ENCODE measurements at places on chromosomes 6 and 20.
A peak's percentile ranks its signal among the peaks of the same experiment; 100 is the strongest.

DNA sequence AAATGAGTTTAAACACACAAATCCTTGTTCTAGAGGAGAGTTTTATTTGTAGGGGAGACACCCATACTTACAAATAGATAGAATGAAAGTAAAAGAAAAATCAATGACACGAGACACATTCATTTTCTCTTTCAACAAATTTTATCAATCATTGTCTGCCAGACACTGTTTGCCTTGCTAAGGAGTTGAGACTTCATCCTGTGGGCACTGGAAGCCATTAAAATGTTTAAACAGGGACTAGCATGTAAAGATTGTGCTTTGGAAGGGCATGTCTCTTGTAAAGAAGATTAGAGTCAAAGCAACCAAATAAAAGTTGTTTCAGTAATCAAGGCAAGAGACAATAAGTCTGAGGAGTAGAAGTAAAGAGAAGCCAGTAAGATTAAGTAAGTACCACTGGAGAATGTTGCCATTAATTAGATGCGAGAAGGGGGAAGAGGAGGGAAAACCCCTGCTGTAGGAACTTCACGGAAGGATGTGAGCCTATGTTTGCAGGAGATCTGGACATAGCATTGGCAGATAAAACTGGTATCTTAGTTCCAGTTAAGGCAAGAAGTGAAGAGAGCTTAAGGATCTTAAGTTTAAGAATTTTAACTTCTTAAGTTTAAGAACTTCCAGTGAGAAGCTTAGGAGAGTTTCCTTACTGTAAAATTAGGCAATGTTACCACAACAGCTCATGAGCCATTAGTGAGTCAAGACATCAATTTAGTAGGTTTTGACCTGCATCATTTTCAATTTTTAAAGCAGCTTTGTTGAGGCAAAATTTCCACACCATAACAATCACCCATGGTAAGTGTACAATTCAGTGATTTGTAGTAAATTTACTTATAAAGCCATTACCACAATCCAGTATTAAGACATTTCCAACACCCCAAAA is 117.0 kb upstream of the UST start:
- DNase-seq, result no peak

- DNase-seq, result no peak
Observed at GRCh38 chr20:45294659-45295058, 12.0 kb upstream of the RBPJL start.

- no peak for DNase-seq
Observed at GRCh38 chr6:24490948-24491347, 1.6 kb upstream of the GPLD1 start.

GRCh38 chr6:55726144-55726543 is 147.2 kb upstream of the HMGCLL1 start:
- DNase-seq, result no peak

DNA sequence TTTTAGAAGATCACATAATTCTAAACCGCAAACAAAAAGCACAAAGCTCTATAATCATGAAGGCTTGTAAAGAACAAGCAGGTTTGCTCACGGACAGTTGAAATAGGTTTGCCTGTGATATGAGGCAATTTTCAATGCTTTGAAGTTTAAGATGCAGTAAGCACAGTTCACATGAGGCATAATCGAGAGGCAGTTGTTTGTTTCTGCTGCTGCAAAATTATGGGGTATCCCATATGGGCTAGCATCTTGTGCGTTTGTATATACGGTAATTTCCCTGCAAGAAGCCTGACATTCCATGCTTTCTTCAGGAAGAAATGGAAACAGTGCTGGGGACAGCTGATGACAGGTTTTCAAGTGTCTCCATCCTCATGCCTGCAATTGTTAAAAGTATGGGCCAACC is 94.6 kb upstream of the MC3R start:
- DNase-seq, result no peak

GRCh38 chr6:158337332-158337731 is 25.1 kb downstream of the TULP4 start:
- no peak for DNase-seq

DNA sequence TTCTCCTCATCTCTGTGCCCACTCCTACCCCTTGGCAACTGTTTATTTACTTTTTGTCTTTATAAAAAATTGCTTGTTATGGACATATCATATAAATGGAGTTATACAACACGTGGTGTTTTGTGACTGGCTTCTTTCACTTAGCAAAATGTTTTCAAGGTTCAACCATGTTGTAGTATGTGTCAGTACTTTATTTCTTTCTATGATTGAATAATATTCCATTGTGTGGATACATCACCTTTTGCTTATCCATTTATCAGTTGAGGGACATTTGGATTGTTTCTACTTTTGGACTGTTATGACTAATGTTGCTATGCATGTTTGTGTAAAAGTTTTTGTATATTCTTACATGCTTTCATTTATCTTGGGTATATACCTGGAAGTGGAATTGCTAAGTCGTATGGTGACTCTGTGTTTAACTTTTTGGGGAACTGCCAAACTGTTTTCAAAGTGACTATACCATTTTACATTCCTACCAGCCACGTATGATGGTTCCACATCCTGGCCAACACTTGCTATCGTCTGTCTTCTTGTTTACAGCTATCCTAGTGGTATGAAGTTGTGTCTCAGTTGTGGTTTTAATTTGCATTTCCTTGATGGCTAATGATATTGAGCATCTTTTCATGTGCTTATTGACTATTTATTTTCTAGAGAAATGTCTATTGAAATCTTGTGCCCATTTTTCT is 84.4 kb downstream of the SLX4IP start:
- DNase-seq, result no peak

GRCh38 chr6:44775121-44775520 is 387.6 kb downstream of the CDC5L start:
- no peak for DNase-seq

DNA sequence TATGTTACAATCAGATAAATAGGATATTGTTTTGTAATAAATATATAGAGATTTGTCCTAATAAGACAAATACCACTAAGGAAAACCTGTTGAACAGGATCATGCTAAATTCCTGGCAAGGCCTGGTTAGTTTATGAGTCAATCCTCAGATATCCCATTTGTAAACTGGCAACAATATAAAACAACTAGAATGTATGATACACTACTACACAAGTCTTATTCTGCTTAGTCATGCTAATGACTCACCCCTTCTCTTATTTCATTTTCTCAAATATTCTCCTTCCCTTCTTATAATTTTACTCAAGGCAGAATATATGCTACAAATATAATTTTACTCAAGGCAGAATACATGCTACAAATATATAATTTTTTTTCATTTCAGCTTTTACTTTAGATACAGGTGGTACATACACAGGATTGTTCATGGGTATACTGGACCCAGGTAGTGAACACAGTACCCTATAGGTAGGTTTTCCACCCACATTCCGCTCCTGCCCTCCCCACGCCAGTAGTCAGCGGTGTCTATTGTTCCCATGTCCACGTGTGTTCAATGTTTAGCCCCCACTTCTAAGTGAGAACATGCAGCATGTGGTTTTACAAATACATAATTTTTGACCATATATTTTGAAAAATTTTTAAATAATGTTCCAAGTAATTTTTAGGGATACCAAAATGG is 6.3 kb downstream of the OSER1 start:
- DNase-seq, result no peak

DNA sequence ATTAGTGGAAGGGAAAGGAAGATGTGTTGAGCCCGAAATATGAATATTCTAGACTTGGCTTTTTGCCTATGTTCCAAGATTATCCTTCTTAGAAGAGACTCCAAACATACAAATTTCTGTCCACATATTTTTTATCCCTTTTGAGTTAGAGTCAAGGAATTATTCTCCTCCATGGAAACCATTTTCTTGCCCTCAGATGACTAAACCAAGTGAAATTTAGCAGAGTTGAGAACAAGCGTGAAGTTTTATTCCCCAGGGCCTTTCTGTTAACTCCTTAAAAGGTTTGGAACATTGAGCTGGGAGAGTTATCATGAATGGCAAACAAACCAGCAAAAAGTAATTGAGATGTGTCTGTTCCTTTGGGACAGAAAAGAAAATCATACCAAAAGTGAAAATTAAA is 286.1 kb upstream of the PLCB4 start:
- DNase-seq, result no peak

- DNase-seq, result peak; percentile 27
Observed at GRCh38 chr6:46269447-46270229, 98.9 kb upstream of the ENPP5 start.

DNA sequence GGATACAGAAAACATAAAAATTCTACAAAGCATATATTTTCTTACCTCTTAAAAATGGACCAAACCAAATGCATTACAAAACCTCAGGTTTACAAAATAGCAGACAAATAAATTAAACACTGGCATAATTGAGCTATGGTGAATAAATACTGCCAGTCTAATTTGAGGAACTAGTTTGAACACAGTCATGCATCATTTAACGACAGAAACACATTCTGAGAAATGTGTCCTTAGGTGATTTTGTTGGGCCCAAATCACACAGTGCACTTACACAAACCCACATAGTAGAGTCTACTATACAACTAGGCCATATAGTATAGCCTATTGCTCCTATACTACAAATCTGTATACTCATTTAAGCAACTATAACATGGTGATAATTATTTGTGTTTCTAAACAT is 215.6 kb downstream of the FOXC1 start:
- DNase-seq, result no peak

DNA sequence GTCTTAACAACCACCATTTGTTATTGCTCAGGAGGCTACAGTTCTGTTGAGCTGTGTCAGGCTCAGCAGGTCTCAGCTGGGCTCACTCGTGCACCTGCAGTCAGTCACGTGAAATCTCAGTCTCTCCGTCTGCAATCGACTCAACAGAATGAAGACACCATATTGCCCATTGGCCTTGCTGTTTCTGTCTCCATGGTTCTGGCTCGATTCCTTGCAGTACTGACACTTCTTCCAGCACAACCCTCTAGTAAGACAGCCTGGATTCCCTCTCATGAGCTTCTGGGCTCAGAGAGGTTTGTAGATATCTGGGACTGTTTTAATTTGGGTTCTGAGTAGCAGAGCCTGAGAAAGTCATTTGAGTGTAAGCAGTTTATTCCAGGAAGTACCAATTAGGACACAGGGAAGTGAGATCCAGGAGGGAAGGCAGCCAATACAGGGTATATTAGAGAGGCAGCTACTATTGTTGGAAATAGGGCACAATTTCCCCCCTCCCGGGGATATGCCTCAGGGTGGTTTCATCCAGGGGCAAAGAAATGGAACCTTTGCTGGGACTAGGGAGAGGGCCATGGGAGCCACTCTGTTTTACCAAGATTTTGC is 87.4 kb upstream of the RALGAPA2 start:
- DNase-seq, result no peak

DNA sequence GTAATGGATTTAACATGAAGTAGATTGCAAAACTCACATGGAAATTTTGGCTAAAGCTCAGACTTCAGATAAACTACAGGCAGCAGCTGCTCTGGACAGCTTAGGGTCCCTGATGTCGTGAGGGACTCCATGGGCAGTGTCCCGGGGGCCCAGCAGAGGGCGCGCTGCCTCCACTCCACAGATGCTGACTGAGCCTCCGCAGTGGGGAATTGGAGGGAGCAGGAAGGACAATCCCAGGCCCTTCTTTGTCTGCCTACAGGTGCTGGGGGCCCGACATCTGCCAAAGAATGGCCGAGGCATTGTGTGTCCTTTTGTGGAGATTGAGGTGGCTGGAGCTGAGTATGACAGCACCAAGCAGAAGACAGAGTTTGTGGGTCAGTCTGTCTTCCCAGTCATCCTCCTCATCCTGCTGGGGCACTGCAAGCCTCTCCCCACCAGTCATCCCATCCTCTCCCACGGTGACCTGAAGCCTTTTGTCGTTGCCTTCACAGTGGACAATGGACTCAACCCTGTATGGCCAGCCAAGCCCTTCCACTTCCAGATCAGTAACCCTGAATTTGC is 35.9 kb downstream of the PLCG1 start:
- DNase-seq, result peak; percentile 73

DNA sequence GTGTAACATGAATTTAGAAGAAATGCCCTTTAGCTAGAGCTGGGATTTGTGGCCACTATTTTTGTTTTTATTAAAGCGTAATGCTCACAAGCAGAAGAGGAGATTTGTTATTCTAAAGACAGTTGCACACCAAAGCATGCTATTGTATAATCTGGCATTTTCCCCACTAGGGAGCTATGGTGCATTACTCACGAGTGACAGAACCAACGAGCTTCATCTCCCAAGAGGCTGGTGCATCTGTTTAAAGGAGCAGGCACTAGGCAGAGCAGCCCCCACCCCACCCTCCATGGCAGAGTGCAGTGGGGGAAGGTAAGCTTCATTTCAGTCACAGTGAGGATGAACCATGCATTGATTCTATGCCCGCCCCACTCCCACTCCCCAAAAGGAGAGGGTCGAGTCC is 287.3 kb upstream of the TSHZ2 start:
- DNase-seq, result no peak

Measured in caudate nucleus (tissue), 63 donors.